ENCODE measurements at places on chromosomes 2 and 18. TPM values are rescaled to one million over a fixed set of nuclear protein-coding genes. Genes with fewer than 3 reads are reported as not detected.

ZNF385B gene
- not detected for total RNA-seq

- DNase-seq = no peak
Measured at GRCh38 chr2:230980468-230980867, 15.5 kb upstream of the SPATA3 start.

GRCh38 chr2:8643250-8643995 is 38.4 kb upstream of the ID2 start:
- no peak for DNase-seq

DNA sequence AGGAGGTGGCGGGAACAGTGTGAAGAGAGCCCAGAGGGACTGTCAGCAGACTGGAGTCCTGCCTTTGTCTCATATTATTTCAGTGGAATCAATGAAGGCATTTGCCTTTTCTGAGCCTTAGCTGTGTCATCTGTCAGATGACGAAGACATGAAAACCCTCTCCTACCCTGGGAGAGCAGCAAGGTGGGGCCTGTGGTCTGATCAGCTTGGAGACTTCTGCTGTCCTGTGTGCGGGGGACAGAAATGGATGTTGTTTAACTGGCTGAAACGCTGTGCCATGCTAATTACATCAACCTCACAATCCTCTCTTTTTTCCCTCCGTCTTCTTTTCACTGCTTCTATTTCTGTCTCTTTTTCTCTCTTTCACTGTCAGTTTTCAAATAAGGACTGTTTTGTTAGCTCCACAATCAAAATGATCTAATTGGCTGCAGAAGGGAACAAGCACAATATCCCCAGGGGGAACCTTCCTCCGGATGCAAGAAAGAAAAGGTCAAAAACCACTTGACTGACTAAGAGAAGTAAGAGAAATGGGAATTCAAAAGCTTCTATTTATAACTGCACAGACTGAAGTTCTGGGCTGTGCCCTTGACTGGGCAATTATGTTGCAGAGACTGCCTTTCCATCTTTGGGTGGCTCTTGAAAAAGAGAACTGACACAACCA is 340.1 kb downstream of the CLIP4 start:
- no peak for DNase-seq

PCARE gene
- total RNA-seq = not detected

- DNase-seq = peak; percentile 82
Measured at GRCh38 chr2:43218702-43219382, 7.6 kb downstream of the ZFP36L2 start.

GRCh38 chr2:101638181-101638711 is 59.3 kb upstream of the MAP4K4 start:
- no peak for DNase-seq

PREB gene
- 91.6 TPM for total RNA-seq

- DNase-seq = no peak
Measured at GRCh38 chr18:26708806-26709716, 156.4 kb downstream of the AQP4 start.

PDE1A gene
- not detected for total RNA-seq

RNU2-63P gene
- total RNA-seq = 13.9 TPM

DNA sequence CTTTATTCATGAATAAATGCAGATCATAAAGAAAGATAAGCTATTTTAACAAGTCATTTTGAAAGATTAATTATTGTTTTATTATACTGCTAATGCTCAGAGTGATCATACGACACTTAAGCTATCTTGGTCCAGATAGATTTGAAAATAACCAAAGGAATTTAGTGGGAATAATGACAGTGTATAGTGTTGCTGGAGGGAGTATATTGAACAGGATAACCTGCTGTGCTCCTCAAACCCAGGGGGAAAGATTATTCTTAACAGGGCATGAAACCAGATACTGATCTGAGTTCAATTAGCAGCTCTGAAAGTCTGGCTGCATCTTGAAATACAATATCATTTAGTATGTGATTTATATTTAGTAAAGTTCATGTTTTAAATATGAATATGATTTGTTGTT is 216.3 kb upstream of the ITGA4 start:
- no peak for DNase-seq

ANKRD53 gene
- total RNA-seq = 0.88 TPM

DNA sequence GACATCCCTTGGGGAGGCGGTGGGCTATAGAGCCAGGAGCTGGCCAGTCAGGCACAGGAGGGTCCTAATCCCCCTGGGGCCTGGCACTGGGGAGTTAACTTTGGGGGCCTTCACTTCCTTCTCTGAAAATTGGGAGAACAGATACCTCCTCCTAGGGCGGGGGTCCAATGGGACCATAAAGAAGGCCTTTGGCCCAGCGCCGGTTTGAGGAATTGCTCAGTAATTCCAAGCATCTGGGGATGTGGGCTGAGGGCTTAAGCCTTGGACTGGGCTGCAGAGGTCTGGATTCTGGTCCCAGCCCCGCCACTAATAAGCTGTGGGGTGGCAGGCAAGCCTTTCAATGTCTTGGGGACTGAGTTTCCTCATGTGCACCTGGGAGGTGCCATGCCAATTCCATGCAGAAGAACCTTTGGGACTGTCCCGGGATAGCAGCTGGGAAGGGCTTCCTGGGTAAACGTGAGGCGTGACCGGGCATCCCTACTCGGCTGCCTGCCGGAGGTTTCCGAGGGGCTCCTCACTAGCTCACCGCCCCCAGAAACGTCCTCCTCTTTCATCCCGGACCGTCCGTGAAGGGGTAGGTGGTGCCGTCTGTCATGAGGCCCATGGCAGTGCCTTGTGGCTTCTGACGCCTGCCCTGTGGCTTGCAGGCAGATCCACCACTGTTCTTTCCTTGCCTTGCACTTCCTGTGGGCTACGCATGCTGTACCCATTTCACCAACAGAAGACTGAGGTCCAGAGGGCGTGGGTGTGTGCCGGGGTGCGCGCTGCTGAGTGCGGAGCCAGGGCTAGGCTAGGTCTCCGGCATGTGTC is 67.4 kb upstream of the HPCAL1 start:
- DNase-seq = peak; percentile 59

KCNJ3 gene
- not detected for total RNA-seq

GRCh38 chr2:39615675-39616074 is 50.0 kb upstream of the TMEM178A start:
- no peak for DNase-seq

GRCh38 chr18:77096936-77097886 is 35.4 kb downstream of the MBP start:
- no peak for DNase-seq

GRCh38 chr2:144339048-144339447 is 180.9 kb downstream of the ZEB2 start:
- no peak for DNase-seq

CACNB4 gene
- total RNA-seq = 0.64 TPM

FAM124B gene
- 0.45 TPM for total RNA-seq

PJVK gene
- 2.8 TPM for total RNA-seq

- no peak for DNase-seq
Measured at GRCh38 chr2:142033393-142033792, 97.4 kb downstream of the LRP1B start.

DNA sequence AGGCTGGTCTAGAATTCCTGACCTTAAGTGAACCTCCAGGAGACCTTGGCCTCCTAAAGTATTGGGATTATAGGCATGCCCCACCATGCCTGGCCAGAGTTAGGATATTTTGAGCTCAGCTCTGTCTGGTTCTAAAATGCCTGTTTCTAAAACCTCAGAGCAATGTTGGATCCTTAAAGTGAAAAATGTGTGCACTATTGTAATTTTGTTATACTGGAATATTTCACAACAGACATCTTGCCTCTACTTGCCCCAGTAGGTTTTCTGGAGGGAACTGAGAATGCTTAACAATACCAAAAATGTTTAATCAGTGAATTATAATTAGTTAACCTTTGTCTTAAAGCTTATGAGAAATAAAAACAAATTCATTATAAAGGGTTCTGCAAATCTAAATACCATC is 144.6 kb upstream of the CCDC195 start:
- no peak for DNase-seq

DNA sequence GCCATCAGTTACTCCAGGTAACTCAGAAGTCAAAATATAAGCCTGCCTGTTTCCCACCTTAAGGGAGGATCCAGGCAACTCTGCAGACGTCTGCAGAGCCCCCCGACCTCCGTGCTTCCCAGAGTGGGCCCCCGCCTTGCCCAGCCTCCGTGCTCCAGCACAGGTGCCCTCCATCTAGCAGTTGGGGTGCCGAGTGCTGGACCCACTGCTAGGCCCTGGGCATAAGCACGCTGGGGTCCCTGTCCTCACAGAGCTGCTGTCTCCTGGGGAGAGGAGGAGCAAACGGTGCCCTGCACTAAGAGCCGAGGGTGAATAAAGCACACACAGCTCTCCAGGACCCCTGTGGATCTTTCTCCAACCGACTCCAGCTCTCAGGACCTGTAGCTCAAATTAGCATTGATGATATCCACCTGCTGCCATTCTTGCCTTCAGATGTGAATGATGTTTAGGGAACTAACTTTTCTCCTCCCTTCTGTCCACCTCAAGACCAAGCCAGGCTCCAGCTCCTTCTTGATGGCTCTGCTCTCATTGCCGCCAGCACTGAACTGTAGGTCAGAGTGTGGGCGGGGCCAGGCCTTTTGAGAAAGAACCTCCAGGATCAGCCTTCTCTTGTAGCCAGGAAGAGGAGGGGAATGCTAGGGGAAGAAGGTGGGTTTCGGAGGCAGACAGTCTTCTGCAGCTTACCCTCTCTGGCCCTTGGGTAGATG is 121.2 kb downstream of the SMAD7 start:
- no peak for DNase-seq

GRCh38 chr2:164841719-164842623 is at the start of gene COBLL1:
TSS of gene COBLL1 (minus strand) at chr2:164841823. CDS start at chr2:164841196, 627 bp downstream.
- DNase-seq = peak; percentile 61

DNA sequence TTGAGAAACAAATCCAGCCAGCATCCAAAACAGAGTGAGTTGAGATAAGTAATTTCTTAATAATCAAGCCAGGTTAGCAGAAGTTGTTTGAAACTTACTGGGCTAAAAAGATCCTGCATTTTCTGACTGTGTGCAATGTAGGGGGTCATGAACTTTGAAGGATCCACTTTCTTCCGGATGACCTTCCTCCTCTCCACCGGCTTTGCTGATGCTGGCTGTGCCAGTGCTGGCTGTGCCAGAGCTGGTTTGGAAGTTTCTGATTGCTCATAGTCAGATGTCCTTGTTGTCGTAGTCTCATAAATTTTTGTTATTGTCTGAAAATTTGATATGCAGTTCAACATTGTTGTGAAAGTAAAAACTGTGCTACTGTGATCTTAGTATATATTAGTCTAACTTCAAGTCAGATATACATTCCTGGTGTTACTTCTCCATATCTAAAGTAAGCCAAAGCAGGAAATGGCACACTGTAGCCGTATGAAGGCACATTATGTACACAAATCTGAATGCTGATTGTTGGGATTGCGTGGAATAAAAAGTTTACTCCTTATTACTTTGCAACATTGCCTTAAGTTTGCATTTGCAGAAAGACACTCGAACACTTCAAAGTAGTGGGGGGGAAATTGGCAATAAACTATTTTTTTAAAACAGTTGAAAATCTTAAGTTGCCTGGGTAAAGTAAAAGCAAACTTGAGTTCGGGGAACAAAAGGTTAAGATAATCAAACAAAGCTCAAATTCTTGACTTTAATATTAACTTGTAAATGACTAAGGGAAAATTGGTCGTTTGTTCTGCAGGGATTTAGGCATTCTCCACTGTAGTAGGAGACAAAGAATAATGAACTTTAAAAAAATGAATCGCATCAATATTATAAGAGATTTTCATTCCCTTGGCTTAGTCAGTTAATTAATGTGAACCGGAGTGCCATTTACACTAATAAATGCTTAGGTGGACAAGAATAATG is 6.4 kb downstream of the NEB start:
- DNase-seq = no peak

DNA sequence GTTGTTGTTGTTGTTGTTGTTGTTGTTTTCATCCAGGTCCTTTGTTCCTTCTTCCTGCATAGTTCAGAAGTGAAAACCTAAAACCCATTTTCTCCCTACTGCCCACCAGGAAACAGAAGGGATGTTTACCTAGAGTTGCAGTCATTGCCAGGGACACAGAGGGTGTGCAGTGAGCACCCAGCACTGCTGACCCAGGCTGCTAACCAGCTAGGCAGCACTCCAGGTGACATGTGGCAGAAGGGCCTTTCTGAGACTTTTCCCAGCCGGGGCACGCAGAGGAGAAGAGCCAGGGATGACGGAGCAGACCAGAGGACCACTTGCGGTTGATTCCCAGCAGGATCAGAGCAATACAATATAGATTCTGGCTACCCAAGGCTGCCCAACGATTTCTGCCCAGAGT is 286.3 kb downstream of the BCL11A start:
- DNase-seq = no peak

UGT1A8 gene
- not detected for total RNA-seq

DNA sequence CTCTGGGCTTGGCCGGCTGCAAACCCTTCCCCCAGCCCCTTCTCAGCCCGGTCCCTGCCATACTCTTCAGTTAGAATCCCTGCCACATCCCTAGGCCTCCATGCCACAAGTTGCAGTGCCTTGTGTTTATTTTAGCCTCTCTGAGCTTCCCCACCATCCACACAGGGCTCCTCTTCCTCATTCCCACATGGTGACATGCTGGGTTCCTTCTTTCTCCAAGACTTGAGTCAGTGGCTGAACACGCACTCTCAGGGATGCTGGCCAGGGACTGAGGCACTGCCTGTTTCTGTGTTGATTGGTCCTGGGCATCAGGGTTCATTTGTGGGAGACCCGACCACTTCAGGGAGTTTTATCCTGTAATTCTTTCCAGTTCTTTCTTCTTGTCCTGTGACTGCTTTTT is 56.3 kb downstream of the KCNS3 start:
- no peak for DNase-seq

DNA sequence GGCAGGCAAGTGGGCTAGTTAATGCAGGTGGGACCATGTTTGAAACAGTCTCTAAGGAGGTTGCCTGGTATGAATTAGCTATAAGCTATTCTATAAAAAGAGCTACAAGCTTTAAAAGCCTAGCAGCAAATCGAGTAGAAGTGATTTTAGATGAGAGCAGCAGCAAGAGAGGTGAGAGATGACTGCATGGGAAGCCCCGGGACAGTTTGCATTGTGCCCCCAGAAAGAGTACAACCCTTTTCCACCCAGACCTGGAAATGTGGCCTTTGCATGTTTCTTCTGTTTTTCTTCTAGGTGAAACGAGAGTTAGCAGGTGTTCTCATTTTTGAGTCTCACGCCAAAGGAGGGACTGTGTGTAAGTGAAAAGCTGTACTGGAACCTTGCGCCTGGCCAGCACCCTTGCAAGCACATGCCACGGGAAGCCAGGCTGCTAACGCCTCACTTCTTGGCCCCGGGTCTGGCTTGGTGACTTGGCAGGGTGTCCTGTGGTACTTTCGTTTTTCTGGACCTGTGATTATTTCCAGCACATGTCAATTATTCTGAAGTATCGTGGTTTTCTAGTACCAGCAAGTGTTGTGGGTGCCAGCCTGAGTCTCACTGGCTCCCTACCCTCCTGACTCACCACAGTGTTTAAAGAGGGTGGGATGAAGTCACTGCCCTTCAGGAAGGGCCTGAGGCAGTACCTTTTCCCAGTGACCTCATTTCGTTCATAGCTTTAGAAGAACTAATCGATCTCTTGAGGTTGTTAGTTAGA is 90.3 kb upstream of the MAP3K20 start:
- DNase-seq = no peak

Data from natural killer cell treated with Interleukin-12 subunit alpha and Interleukin-12 subunit beta and Interleukin-15 and Interleukin-18, amount 100 ng/mL, for 72 hours (primary cell).